ENCODE measurements at places on chromosomes 7 and 10.

DNA sequence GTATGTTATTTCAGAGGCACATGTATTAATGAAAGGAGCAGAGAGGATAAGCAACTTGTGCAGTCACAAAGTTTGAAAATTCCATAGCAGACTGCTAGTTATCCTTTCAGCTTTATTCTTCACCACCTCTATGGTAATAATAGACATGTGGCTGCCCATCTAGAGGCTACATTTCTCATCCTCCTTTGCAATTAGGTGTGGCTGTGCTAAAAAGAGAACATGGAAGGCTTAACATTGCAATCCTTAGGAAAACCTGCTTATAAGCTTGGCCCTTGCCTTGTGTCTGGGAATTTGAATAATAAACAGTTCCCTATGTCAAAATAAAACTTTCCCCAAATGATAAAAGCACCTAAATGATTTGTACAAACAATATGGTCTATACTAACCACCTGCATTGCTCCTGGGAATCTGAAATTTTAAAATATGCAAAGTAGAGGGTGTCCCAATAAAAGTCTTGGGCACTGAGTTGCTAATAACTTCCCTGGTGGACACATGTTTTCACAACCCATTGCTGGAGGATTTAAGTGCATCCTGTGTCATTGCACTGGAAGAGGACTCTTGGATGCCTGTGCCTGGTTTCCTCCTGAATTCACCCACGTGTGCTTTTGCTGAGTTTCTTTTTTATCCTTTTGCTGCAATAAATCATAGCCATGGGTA lies 30.5 kb downstream of the IL6 start:
- no peak for DNase-seq

DNA sequence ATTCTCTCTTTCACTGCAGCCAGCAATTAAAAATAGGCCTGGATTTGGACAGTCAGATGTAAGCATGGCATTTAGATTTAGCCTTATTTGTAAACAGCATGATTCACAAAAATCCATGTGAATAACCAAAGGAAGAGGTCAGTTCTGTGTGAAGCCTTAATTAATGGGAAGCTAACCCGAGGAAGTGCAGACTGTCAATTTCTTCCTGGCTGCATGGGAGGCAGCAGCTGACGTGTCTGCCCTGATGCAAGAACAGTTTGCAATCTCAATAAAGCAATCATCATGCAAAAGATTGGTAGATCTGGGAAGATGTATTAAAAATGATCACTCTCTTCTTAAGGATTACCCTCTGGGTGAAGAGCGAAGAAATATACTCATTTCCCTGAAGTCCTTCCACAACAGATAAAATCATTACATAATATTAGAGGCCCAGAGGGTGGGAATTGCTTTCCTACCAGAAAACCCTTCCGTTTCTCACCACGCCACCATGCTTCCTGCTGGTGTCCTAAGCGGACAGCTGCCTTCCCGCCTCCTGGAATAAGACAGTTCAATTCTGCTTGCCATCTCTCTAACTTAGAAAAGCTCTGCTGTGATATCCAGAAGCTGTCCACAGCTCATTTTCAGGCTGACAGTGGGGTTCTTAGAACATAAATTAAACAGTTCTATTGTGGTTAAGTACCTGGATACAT lies 526.7 kb upstream of the NRP1 start:
- DNase-seq: no peak

GRCh38 chr7:15688279-15688626 lies 1.8 kb upstream of the MEOX2 start:
- no peak for DNase-seq

DNA sequence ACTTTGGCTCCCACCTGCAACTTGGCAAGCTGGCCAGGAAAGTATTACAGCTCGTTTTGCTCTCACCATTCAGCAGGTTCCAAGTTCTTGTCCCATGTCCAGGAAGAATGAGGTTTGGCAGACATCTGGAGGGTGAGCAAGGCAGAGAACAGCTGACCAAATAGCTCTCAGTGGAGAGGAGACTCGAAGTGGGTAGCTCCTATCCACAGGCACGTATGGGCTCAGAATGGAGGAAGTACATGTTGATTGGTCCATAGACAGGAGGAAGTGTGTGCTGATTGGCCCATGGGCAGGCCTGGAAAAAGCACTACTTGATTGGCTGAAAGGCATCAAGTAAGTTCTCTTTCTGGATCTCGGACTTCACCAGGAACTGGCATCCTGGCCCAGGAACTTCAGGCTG lies 3.0 kb upstream of the NCAPG2 start:
- DNase-seq: peak; percentile 11

- peak; percentile 37 for DNase-seq
These were observed 30.7 kb downstream of the JCAD start for GRCh38 chr10:30028738-30029030.

GRCh38 chr7:90626013-90626412 lies 29.9 kb downstream of the CDK14 start:
- peak; percentile 32 for DNase-seq

DNA sequence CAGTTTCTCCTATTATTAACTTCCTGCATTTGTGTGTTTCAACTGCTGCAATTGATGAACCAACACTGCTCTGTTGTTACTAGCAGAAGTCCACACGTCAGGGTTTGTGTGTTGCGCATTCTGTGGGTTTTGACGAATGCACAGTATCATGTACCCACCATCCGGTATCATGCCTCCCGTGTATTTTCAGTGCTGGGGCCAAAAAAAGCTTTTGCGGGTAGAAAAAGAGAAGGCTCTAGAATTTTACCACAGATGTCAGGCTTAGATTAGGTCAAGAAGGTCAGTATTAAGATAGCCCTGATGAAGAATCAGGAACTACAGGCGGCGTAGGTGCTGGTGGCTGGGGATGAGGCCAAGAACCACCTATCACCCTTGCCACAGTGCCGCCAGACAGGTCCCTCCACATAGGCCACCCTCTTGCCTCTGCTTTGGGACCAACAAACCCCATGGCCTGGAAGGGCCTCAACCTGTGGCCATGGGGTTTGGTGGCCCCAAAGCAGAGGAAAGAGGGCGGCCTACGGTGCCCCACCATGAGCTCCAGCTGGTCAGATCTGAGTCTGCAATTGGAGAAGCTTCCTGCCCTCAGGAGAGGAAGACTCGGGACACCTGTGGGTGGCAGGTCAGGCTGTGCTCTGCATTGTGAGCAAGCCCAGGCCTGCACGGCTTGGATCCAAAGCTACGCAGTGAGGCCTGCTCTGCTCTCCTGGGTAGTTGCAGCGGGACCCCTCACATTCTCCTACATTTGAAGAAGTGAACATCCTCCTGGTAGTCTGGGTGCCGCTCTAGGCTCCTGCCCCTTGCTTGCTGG lies 71.9 kb downstream of the MKI67 start:
- DNase-seq: no peak

DNA sequence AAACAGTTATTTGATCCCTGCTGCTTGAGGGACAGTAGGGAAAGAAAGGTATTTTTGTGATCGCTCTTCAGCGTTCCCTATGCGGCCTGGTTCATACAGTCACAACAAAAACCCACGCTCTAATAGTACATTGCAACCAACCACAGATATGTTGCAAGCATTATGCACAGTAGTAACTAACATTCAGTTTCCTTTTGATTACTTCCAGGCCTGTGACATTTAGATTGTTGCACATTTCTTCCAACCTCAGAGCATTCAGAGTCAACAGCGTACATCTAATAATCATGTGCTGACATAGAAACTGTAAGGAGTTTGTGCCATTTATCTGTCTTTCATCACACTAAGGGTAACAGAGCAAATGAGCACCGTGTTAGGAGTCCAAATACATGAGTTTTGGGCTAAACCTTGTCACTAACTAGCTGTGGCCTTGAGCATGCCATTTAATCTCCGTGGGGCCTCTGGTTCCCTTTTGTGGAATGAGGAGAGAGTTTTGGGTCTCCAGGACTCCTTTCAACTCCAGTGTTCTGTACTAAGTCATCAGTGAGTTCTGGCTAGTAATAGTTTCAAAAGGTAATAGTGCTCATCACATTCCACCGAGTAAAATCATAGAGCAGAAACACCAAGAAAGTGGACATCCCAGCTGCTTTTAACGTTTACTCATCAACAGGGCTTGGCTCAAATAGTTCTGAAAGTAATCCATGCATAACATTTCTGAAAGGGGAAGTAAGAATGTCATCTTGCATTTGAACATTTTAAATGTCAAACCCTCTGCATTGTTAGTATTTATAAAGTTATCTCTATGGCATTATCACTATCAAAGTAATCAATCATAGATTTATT lies 99.0 kb upstream of the FZD1 start:
- peak; percentile 70 for DNase-seq

GRCh38 chr10:34814223-34814912 lies 728 bp downstream of the PARD3 start:
- peak; percentile 41 for DNase-seq

DNA sequence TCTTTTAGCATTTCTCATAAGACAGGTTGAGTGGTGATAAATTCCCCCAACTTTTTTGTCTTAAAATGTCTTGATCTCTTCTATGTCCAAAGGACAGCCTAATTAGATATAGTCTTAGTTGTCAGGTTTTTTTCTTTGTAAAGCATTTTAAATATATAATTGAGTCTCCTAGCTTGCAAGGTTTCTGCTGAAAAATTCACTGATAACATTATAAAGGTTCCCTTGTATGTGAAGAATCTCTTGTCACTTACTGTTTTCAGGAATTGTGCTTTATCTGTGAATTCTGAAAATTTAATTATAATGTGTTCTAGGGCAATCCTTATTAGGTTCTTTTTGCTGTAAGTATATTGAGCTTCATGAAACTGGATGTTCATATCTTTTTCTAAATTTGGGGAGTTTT lies 96.8 kb upstream of the ZNF92 start:
- DNase-seq: no peak

- DNase-seq: no peak
These were observed 149.2 kb downstream of the PLPP4 start for GRCh38 chr10:120606051-120606764.

DNA sequence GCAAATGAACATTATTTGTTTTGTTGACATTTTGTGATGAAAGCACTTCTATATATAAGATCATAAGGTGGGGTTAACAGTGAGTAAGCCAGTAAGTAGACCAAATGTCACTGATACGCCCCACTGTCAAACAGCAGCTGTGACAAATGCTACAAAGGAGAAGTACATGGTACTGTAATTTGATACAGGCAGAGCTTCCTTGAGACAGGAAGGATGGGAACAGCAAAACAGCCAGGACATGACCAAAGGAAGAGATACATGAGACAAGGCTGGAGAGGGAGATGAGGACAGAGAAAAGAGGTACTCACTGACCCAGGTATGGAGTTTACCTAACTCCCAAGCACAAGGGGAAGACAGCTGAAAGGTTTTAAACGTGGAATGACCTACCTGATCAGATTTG lies 127.0 kb downstream of the SRPK2 start:
- peak; percentile 51 for DNase-seq

- DNase-seq: peak; percentile 46
These were observed 57.2 kb upstream of the ANK3 start for GRCh38 chr10:60446851-60447250.

DNA sequence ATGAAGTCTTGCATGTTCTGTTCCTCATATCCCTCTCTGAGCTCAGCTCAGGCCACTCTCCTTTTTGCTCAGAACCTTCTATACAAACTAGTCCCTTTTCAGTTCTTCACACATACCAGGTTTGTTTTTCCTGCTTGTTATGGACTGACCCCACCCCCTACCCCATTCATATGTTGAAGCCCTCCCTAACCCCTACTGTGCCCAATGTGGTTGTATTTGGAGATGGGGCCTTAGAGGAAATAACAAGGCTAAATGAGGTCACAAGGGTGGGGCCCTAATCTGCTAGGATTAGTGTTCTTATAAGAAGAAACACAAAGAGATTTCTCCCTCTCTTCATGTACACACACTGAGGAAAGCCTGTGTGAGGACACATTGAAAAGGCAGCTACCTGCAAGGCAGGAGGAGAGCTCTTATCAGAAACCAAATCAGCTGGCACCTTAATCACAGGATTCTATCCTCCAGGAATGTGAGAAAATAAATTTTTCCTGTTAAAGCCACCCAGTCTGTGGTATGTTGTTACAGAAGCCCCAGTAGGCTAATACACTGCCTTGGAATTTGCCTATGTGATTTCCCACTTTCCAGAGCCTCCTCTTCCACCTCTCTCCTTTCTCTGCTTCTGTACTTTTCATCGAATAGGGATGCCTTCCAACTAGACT lies 67.3 kb upstream of the DNAJB12 start:
- DNase-seq: no peak

DNA sequence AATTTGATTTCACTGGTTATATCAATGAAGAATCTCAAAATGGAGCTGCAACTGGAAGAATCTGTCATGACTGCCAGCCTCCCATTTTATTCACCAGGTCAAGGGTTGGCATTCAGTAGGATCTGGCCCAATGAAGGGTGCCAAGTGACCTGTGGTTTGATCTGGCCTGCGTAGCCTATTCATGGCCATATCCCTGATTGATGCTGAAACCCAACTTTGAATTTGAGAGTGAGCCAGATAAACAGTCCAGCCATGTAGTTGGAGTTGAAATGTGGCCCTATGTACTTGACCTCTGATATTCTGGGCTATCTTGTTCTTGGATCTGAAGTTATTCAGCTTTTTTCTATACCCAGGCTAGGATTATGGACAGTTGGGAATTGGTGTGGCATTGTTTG lies 1.5 kb downstream of the MKLN1 start:
- DNase-seq: peak; percentile 34

GRCh38 chr10:5862360-5862961 lies 27.2 kb downstream of the ANKRD16 start:
- DNase-seq: no peak

DNA sequence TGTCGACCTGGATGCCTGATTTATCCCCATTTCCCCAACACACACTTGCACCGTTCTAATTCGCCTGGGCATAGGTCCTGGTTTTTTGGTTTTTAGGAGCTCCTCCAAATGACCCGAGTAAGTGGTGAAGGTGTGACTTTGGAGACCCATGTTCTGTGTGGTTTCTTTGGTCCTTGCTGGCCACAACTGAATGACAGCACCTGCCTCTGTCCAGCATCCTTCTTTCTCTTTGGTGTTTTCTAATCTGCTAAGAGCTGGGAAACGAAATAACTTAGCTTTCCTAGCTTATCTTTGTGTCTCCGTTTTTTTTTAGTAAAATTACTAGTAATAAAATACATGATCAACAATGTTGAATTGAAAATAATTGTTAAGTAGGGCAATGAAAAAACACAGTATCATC lies 120.2 kb downstream of the PRLHR start:
- DNase-seq: no peak

GRCh38 chr7:3156508-3156907 lies 112.8 kb upstream of the CARD11 start:
- DNase-seq: peak; percentile 97

- no peak for DNase-seq
These were observed 416.4 kb downstream of the AUTS2 start for GRCh38 chr7:70014472-70015177.

DNA sequence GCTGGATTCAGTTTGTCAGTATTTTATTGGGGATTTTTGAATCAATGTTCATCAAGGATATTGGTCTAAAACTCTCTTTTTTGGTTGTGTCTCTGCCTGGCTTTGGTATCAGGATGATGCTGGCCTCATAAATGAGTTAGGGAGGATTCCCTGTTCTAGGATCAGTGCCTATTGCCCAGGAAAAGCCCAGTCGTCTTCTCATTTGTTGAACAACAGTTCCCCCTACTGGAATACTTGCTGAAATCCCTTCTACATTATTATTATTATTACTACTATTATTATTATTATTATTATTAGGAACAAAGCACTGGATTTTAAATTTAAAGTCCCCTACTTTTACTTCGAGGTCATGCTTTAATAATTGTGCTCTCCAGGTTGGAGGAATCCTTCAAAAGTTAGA lies 528.9 kb downstream of the MAGI2 start:
- no peak for DNase-seq

All from RPMI7951 (cell line).